RKO (cell line): ENCODE measurements at places on chromosomes 1 and 21.

DNA sequence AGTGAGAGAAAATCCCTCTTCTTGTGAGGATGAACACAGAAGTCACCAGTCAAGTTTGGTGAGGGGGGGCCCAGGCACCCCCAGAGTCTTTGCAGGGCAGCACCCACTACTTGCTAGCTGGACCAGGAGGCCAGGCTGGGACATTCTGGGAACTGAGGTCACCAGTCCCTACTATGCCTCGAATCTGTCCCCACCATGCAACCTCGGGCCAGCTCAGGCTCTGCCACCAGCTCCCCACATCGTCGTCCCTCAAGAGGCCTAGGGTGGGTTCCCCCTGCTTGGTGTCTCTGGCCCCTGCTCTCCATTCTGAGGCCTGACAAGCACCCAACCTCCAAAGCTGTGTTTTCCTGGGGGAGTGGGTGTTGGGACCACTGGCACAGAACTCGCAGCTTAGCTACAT, 22.2 kb upstream of the ZNF678 start:
- no peak for DNase-seq

GRCh38 chr1:53608071-53608470, 130.9 kb downstream of the GLIS1 start:
- no peak for DNase-seq

DNA sequence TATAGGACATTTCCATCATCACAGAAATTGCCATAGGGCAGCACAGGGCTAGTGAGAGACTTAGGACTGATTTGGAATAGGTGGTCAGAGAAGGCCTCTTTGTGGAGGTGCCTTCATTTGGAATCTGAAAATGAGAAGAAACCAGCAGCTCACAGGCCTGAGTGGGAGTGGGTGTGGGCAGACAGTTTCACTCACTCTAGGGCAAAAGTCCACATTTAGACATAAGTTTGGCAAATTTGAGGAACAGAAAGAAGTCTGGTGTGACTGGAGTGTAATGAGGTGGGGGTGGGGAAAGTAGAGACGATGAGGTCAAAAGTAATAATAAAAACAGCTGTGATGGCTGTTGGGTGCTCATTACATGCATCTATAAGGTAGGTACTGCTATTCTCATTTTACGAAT, 22.4 kb upstream of the BCAR3 start:
- DNase-seq: no peak

DNA sequence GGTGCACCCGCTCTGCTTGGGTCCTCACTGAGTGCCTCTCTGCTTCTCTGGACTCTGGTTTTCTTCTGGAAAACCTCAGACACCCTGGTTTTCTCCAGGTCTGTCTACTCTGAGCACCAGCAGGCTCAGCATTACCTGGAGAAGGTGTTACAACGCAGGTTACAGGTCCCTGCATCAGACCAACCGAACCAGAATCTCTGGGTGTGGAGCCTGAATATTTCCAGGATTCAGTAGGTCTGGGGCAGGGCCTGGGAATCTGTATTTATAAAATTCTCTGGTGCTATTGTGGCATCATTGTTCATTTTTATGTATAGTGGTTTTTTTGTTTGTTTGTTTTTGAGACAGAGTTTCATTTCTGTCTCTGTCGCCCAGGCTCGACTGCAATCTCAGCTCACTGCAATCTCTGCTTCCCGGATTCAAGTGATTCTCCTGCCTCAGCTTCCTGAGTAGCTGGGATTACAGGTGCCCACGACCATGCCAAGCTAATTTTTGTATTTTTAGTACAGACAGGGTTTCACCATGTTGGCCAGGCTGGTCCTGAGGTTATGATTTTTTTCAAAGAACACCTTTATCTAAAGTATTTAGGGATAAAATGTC, 1.5 kb upstream of the SLC30A2 start:
- DNase-seq: no peak

DNA sequence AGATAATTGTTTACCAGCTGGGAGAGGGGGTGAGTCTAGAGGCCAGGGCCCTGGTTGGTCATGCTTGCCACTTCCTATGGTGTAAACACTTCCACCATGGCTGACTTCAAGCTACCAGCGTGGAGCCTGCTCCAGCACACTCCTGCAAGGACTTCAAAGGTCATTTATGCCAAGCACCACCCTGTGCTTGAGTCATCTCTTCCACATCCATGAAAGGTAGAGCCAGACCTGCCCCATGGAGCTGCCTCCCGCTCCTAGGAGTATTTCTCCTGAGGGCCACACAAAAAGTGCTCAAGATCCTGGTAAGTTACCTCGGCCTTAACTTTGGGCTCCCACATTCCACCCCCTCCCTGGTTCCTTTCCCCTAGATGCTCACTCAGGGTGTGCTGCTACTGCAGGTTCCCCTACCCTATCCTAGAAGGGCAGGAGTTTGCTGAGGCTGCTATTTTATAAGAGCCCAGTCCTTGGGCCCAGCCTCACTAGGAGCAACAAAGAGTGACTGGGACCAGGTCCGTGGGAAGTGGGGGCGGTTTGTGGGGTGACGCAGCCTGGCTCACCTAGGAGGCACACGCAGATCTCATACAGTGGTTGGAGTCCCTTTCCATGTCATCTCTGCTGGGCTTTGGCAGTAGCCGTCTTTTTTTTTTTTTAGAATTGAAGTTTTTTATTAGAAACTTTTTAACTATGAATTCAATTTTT, 2.4 kb downstream of the RAB7B start:
- DNase-seq: peak; percentile 74

DNA sequence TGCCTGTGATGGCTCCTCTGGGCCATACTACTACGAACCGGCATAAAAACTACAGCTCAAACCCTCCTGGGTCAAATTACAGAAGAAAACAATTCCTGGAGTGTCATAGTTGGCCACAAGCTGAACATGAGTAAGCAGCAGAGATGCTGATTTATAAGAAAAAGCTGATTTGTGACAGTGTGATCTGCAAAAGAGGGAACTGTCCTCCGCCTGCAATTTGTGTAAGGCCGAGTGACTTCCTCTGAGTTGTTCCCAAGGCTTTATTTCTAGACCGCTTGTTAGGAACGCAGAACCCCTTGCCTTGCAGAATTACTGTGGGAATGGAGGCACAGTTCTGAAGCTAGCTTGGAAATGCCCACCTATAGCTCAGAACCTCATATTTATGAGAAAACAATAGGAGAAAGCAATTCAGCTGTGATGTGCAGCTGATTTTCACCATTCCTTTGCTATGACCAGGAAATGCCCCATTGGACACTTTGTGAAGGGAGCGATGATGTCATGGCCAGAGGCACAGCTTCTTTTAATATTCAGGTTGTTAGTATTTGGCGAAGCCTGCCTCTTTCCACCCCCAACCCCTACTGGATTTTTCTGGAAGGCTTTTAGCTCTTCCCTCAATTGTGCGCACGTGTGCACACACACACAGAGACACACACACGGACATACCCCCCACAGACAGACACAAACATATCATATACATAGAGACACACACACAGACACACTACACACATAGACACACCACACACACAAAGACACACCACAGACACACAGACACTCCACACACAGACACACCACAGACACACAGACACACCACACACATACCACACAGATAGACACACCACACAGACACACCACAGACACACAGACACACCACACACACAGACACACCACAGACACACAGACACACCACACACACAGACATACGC, 47.6 kb downstream of the IER5 start:
- DNase-seq: peak; percentile 52
